ENCODE measurements at places on chromosomes 16 and 17.

- no peak for DNase-seq
These were observed 66.1 kb upstream of the SMURF2 start for GRCh38 chr17:64728041-64728695.

- DNase-seq: no peak
These were observed 16.5 kb downstream of the TENT4B start for GRCh38 chr16:50169555-50170096.

DNA sequence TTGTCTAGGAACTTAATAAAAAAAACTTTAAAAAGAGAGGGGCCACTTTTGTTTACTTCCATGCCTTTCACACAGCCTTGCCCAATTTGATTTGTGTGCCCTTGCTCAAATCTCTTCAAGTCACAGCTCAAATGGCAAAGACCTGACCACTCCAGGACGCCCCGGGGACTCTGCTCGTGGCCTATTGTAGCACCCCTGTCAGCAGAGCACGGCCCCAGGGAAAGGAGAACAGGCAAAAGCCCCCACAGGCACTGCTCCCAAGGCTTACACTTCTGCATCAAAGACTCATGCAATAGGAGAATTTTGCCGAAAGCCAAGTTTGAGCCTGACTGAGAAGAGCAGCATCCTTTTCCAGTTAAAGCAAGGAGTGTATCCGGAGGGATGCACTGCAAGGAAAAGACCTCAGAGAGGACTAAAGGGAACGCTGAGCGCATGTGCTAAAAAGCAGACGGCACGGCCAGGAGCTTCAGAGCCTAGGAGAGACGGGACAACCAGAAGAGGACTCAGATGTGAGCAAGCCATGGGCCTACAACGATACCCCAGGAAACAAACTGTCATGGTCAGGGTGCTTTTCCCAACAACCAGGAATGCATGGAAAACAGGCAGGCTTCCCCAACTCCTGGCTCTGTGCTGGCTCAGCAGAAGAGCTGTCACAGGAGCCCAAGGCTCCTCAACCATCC is 8.2 kb downstream of the CREBBP start:
- no peak for DNase-seq

DNA sequence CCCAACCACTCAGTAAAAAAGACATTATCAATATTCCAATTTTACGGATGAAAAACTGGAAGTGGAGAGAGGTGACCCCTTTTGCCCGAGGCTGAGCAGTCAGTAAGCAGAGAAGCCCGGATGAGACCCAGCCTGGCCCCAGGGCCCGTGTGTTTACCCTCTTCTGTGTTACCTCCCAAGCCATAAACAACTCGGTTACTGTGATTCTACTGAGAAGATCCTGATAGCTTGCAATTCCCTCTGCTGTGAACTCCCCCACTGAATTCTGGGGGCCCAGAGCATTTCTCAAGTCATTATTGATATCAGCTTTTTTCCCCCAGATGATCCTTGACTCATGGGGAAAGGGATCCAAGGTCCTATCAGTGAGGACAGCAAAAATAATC is 482.6 kb upstream of the ERCC4 start:
- no peak for DNase-seq

DNA sequence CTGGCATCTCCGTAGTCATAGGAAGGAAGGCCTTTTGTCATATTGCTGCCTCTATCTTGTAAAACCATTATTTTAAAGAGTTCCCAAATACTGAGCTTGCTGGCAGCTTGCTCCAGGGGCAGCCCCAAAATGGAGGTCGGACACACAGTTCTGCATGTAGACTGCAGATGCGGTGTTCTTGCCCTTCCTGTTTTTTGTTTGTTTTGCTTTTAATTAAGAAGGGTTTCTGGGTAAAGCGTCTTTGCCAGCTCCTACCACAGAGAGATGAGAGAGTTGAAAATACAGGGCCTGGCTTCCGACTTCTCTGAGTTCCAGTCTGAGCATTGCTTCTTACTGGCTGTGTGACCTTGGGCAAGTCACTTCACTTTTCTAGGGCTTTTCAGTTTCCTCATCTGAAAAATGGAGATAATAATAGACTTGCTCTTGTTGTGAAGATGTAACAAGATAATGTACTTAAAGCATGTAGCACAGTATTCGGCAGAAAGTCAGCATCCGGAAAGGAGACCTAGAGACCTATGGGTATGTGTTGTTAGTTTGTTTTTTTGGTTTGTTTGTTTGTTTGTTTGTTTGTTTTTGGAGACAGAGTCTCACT is 67.8 kb upstream of the GSE1 start:
- DNase-seq: no peak

GRCh38 chr17:7219229-7219811 is 316 bp downstream of the DLG4 start:
- DNase-seq: no peak

DNA sequence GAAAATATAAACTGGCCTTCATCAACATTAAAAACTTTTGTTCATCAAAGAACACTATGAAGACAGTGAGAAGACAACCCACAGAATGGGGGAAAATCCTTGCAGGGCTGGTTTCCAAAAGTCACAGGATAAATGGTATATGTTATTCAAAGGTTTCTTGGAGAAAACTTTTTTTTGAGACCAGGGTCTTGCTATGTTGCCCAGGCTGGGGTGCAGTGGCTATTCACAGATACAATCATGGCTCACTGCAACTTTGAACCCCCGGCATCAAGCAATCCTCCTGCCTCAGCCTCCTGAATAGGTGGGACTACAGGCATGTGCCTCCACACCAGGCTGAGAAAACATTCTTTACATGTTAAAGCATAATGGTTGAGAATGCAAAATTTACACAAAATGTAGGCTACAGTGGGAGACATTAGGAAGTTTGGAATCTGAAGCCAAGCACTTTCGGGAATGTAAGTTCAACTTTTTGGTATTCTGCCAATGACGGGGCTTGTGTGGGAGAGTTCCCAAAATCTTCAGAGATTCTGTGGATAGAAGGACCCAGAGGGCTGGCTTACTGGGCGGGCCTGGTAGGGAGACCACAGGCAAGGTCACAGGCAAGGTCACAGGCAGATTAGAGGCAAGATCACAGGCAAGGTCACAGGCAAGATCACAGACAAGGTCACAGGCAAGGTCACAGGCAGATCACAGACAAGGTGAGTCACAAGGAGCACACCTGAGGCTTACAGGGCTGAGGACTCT is 24.2 kb upstream of the ATP2A3 start:
- no peak for DNase-seq

DNA sequence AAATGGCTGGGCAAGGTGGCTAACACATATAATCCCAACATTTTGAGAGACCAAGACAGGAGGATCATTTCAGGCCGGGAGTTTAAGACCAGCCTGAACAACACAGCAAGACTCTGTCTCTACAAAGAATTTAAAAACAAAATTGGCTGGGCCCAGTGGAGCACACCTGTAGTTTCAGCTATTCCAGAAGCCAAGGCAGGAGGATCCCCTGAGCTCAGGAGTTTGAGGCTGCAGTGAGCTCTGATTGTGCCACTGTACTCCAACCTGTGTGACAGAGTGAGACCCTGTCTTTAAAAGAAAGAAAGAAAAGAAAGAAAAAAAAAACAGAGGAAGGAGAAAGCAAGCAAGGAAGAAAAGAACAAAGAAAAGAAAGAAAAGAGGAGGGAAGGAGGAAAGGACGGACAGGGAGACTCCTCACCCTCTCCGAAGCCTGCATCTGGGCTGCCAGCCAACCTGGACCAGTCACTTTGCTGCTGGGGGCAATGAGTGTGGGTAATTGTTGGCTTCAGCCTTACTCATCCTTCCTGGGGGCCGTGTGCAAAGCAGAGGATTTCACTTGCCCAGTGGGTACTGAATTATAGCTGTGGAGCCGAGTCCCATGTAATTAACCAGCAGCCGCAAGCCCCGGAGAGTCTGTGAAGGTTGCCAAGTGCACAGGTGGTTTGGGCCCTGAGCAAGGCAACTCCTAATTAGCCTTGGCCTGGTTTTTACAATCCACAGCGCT is 6.7 kb upstream of the MT4 start:
- DNase-seq: no peak

DNA sequence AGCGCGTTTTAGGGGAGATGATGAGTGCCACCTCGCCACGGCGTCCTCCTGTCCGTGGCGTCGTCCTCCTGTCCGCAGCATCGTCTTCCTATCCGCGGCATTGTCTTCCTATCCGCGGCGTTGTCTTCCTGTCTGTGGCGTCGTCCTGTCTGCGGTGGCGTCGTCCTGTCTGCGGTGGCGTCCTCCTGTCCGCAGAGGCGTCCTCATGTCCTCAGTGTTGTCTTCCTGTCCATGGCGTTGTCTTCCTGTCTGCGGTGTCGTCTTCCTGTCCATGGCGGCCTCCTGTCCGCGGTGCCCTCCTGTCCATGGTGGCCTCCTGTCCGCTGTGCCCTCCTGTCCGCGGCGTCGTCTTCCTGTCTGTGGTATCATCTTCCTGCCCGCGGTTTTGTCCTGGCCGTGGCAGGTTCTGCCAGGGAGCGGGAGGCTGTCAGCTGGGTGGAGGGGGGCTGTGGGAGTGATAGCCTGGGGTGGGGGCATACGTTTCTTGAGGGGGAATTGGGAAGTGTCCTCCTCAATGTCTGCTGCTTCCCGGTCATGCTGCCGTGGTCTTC is 30.9 kb downstream of the TBCD start:
- DNase-seq: no peak

DNA sequence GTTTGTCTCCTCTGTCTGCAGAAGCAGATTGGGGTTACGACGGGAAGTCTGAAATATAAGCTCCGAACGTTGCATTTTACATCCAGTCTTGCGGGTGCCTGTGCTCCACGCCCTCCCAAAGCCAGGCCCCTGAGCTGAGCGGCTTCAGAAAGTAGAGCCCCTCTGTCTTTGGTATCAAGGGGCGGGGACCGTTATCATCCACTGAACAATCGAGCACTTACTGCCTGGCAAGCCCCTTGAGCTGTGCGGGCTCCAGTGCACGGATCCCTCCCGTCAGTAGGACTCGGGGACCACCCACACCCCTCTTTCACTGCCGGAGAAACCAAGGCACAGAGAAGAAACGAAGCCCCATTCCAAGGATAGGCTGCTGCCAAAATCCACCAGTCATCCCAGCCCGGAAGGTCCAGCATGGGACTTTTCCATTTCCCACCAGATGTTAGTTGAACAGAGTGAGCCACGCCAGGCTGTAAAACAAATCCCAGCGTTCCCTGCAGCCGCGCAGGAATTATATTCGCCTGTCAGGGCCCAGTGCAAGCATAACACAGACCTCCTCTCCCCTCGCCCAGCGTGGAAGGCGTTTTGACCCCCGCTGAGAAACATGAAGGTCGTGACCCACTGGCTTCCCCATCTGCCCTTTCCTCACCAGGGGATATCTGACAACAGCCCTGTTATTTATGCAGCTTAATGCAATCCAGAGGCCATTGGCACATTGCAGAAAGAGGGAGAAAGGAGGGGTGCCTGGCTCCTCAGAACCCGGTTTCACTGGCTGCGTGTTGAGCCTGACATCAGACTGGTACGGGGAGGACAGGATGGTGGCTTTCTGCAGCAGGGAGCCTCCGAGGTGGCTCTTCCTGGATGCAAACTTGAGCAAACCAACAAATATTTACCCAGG is 212.2 kb upstream of the FOXF1 start:
- no peak for DNase-seq

- no peak for DNase-seq
These were observed 15.7 kb downstream of the SLC52A1 start for GRCh38 chr17:5019475-5019956.

GRCh38 chr17:68100000-68100641 is 64.6 kb downstream of the KPNA2 start:
- DNase-seq: no peak

- DNase-seq: no peak
These were observed 144.1 kb downstream of the PARN start for GRCh38 chr16:14485811-14486519.

DNA sequence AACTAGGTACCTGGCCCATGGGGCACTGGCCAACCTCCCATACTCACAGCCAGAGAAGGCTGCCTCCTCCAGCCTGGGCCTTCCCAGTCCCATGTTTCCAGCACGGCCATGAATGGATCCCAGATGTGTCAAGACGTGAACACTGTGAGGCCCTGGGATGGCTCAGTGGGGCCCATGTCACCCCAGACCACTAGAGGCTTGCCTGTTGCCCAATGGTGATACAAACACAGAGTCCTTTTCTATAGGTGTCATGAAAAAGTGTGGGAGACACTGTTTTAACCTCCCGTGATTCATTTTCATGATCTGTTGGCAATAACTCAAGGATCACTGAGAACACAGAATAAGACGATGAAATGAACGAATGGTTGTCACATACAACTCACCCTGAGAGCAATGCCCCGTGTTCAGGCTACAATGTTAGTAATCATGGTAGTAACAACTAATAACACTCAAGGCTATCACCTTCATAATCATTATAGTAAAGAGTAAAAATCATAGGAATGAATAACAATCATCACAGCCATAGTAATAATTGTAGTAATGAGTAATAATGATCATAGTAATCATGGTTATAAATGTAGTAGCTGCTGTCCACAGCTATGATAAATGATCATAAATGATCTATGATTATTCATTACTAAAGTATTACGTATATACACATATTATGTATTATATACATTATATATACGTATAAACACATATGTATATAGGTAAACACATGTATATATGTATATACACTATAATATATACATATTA is 64.0 kb downstream of the DYNLRB2 start:
- DNase-seq: no peak

GRCh38 chr17:50482516-50482915 is 3.9 kb downstream of the RSAD1 start:
- DNase-seq: peak; percentile 47

GRCh38 chr17:8739097-8739496 is 5.5 kb downstream of the CCDC42 start:
- no peak for DNase-seq

DNA sequence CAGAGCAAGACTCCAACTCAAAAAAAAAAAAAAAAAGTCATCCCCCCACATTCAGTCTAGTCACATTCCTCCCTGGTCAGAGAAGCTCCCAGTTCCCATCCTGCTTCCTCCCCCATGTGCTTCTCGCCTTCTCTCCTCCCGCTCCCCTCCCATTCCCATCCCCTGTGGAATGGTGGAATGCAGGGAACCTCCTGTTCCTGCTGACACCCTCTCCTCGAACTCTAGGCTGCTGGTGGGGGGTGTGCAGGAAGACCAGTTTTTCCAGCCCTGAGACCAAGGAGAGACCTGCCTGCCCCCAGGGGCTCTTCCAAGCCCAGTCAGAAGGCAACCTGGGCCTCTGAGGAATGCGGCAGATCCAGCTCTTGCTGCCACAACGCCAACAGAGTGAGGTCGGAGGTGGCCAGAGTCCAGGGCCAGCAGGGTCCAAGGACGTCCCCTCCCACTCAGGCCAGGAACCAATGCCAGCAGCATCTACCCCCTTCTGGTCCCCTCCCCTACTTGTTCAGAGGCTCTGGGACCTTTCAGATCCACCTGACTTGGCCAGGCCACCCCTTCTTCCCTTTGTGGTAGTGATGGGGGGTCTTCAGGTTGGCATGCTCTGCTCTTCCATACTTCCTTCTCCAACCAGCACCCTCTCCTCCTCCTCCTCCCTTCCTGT is 39.3 kb upstream of the TAC4 start:
- no peak for DNase-seq

- DNase-seq: no peak
These were observed 16.0 kb downstream of the TRIM25 start for GRCh38 chr17:56897646-56898424.

DNA sequence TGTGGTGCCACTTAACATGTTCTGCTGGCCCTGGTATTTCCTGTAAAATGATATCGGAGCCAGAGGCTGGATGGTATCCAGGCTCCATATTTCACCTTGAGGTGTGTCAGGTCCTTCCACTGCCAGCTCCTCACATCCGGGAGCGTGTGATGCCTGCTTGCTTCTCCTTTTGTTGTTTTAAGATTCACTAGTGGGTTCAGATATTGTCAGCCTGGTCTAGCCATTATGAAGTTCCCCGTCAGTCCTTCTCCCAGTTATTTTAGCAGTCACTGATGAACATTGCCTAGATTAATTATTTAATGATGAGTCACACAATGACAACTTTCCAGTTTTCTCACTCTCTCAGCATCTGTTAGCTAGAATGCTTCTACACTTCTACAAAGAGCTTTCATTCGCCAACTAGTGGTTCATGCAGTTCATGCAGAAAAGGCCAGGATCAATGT is 11.3 kb downstream of the DNAAF1 start:
- no peak for DNase-seq

Data from NCI-H1930 (cell line).